Placental epithelial cell (primary cell): ENCODE measurements at places on chromosomes 1 and 21. TPM values are rescaled to one million over a fixed set of nuclear protein-coding genes. Genes with fewer than 3 reads are reported as not detected.

Gene NECTIN4
- total RNA-seq = 47.5 and 187 TPM in 2 replicates

Gene TNNT2
- 1.4 and 1.6 TPM in 2 replicates for total RNA-seq

Gene GBP5
- total RNA-seq = under 0.01 TPM in 1 of 2 replicates, not detected in the other

Gene LCE3E
- not detected in 2 replicates for total RNA-seq

Gene ATP6V1G3
- not detected in 2 replicates for total RNA-seq

Gene SLAMF8
- total RNA-seq = 2.0 and 8.5 TPM in 2 replicates

Gene CD5L
- total RNA-seq = not detected in 2 replicates

Gene TTC34
- total RNA-seq = 0.22 and 0.79 TPM in 2 replicates

Gene AADACL3
- not detected in 2 replicates for total RNA-seq

Gene IGSF3
- 118 and 120 TPM in 2 replicates for total RNA-seq

Gene TLCD4
- total RNA-seq = under 0.01 TPM in 1 of 2 replicates, not detected in the other

Gene RIPPLY3
- 0.33 and 0.79 TPM in 2 replicates for total RNA-seq

Gene PMVK
- total RNA-seq = 5.0 and 6.3 TPM in 2 replicates

Gene OVAAL
- total RNA-seq = not detected in 2 replicates

Gene PRELP
- not detected in 2 replicates for total RNA-seq

Gene OR2G6
- 4.3 and 13.2 TPM in 2 replicates for total RNA-seq

Gene KRTAP23-1
- total RNA-seq = not detected in 2 replicates

Gene NBPF6
- total RNA-seq = not detected in 2 replicates

Gene UMODL1
- not detected in 2 replicates for total RNA-seq

Gene GIPC2
- total RNA-seq = 2.0 and 3.8 TPM in 2 replicates

Gene OR14K1
- not detected in 2 replicates for total RNA-seq

Gene PLA2G2F
- total RNA-seq = under 0.01 TPM in 1 of 2 replicates, not detected in the other

Gene RHBDL2
- total RNA-seq = 0.11 and 0.79 TPM in 2 replicates

Gene ENSA
- 61.8 and 65.2 TPM in 2 replicates for total RNA-seq

Gene RHD
- total RNA-seq = not detected in 2 replicates

Gene RPE65
- total RNA-seq = not detected in 2 replicates

Gene RGS16
- total RNA-seq = 0.11 and 0.39 TPM in 2 replicates

Gene ANXA9
- total RNA-seq = 0.39 and 2.0 TPM in 2 replicates

Gene DNM3
- total RNA-seq = 2.0 TPM in 2 replicates

Gene LRRC38
- total RNA-seq = not detected in 2 replicates

Gene OR2L8
- 0.39 TPM in 1 of 2 replicates, not detected in the other for total RNA-seq

Gene RGL1
- total RNA-seq = 1.2 and 4.3 TPM in 2 replicates

Gene LIN28A
- total RNA-seq = not detected in 2 replicates

Gene ZNF648
- under 0.01 TPM in 1 of 2 replicates, not detected in the other for total RNA-seq

Gene HMGN1
- 212 and 296 TPM in 2 replicates for total RNA-seq

Gene SMAP2
- total RNA-seq = 6.7 and 13.2 TPM in 2 replicates

Gene GNG4
- 1.2 and 2.4 TPM in 2 replicates for total RNA-seq

Gene LAPTM5
- total RNA-seq = 3.6 and 7.5 TPM in 2 replicates

Gene HES3
- not detected in 2 replicates for total RNA-seq

Gene PDC
- total RNA-seq = not detected in 2 replicates

Gene TOR1AIP1
- 48.8 and 51.0 TPM in 2 replicates for total RNA-seq
